ENCODE measurements at places on chromosomes 1 and 21. TPM values are rescaled to one million over a fixed set of nuclear protein-coding genes. Genes with fewer than 3 reads are reported as not detected.

The RRAGC gene
- 11.3 TPM for total RNA-seq

The SH2D2A gene
- not detected for total RNA-seq

The VWA5B1 gene
- not detected for total RNA-seq

The GSTM2 gene
- total RNA-seq, result 6.2 TPM

The COA6 gene
- total RNA-seq, result 55.0 TPM

GRCh38 chr1:32044234-32044633, 28.5 kb upstream of the TMEM39B start:
- no peak for DNase-seq

Measured in Karpas-422 (cell line).